ENCODE measurements at places on chromosomes 1 and 21. TPM values are rescaled to one million over a fixed set of nuclear protein-coding genes. Genes with fewer than 3 reads are reported as not detected.

The ZNF593OS gene
- not detected for total RNA-seq

The FCRL2 gene
- total RNA-seq, result 2.3 TPM

DNA sequence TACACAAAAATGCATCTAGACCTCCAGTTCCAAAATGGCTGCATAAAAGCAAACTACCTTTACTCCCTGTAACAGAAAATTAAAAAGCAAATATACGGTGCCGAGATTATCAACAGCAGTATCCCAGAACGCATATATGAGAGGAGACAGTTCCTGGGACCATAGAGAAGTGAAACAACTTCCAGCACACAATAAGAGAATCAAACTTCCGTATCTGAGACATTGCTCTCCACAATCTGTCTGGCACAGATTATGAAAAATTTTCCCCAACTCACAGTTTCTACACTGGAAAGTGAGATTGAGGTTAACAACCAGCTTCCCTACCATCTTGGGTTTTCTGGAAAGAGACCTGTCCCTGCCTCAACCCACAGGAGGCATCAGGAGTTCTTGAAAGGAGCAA, 47.2 kb upstream of the ST6GALNAC3 start:
- H3K4me3 ChIP-seq, result no peak overlapping the region
- DNase-seq, result no peak
- H3K27me3 ChIP-seq, result no peaks in the 10 kb centered on the region
- no peaks in the 10 kb centered on the region for H3K36me3 ChIP-seq
- H3K4me1 ChIP-seq, result peaks cover 10% of the 10 kb centered on the region

GRCh38 chr1:149879556-149879955, 19.8 kb upstream of the BOLA1 start:
- H3K27ac ChIP-seq, result no peak overlapping the region
- H3K4me1 ChIP-seq, result peaks cover 7% of the 10 kb centered on the region
- DNase-seq, result no peak
- H3K27me3 ChIP-seq, result no peaks in the 10 kb centered on the region
- H3K4me3 ChIP-seq, result no peak overlapping the region

All from lung (tissue), 17 donors.